NCI-H526 treated with DMSO at 0.1 percent for 48 hours (cell line): ENCODE measurements at places on chromosomes 5 and 9.

GRCh38 chr5:43338862-43339261, 25.6 kb upstream of the HMGCS1 start:
- no peak for DNase-seq

GRCh38 chr5:106417163-106417562, 1253.6 kb downstream of the EFNA5 start:
- DNase-seq = no peak

GRCh38 chr5:152622628-152623027, 217.5 kb upstream of the NMUR2 start:
- no peak for DNase-seq

DNA sequence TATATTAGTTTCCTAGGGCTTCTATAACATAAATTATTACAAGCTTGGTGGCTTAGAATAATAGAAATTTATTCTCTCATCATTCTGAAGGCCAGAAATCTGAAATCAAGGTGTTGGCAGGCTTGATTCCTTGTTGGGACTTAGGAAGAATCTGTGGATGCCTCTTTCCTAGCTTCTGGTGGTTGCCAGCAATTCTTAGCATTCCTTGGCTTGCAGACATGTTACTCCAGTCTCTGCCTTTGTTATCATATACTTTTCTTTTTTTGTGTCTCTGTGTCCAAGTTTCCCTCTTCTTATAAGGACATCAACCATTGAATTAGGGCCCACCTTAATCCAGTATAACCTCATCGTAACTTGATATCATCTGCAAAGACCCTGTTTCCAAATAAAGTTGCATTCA, 31.4 kb downstream of the CTNNA1 start:
- DNase-seq = no peak

- DNase-seq = peak; percentile 30
Measured at GRCh38 chr5:146426853-146427618, 20.1 kb upstream of the TCERG1 start.
